Right cardiac atrium (tissue), 5 donors: ENCODE measurements at places on chromosomes 16 and 17.
A peak's percentile ranks its signal among the peaks of the same experiment; 100 is the strongest.

GRCh38 chr17:9456330-9456729 is 119.3 kb downstream of the STX8 start:
- no peak for DNase-seq

DNA sequence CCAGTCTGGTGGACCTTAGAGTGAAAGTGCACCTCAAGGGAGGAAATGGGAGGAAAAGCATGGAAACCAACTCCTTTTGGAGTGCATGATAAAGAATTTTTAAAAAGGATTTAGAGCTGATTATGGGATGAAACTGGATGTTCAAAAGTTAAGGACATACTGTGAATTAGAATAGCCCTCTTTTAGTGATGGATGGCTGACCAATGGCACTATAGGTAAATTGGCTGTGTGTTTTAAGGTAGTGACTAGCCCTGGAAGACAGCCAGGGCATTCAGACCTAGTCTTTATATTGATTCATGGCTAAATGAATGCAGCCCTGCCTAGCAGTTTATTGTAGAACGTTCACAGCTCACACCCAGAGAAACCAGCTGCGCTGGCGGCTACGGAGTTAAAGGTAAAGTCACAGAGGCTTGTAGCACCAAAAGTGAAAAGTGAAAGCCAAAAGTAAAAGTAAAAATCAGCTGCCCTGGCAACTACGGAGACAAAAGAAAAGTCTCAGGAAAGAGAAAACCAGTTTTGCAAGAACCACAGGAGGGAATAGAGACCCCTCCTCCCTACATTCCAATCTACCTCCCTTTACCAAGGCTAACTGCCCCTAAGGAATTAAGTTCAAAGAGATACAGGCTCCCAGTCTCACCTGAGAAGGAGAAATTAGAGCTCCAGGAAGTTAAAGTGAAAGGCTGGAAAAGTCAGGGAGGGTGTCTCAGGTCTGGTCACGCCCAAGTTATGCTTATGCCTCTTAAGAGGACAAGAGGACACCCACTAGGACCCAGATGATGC is 21.8 kb downstream of the ACSM1 start:
- DNase-seq, result peak; percentile 61

- no peak for DNase-seq
Observed at GRCh38 chr17:40956401-40957254, 10.1 kb downstream of the KRT39 start.

GRCh38 chr17:37465069-37465616 is 24.5 kb upstream of the DUSP14 start:
- no peak for DNase-seq
